ENCODE measurements at places on chromosomes 16 and 17. TPM values are rescaled to one million over a fixed set of nuclear protein-coding genes. Genes with fewer than 3 reads are reported as not detected.
A peak's percentile ranks its signal among the peaks of the same experiment; 100 is the strongest.

GRCh38 chr17:30720013-30720471 is 104.5 kb downstream of the CRLF3 start:
- peak; percentile 16 for DNase-seq

- DNase-seq, result peak; percentile 47
Measured at GRCh38 chr17:19756546-19756945, 8.4 kb upstream of the ALDH3A1 start.

- DNase-seq, result no peak
Measured at GRCh38 chr16:50280932-50281331, 14.6 kb downstream of the ADCY7 start.

Gene SLC5A11
- not detected for total RNA-seq
